NCI-H1417 treated with DMSO at 0.1 percent for 48 hours (cell line): ENCODE measurements at places on chromosomes 6 and 20.

- no peak for DNase-seq
Observed at GRCh38 chr6:146950351-146950835, 253.8 kb upstream of the STXBP5 start.

DNA sequence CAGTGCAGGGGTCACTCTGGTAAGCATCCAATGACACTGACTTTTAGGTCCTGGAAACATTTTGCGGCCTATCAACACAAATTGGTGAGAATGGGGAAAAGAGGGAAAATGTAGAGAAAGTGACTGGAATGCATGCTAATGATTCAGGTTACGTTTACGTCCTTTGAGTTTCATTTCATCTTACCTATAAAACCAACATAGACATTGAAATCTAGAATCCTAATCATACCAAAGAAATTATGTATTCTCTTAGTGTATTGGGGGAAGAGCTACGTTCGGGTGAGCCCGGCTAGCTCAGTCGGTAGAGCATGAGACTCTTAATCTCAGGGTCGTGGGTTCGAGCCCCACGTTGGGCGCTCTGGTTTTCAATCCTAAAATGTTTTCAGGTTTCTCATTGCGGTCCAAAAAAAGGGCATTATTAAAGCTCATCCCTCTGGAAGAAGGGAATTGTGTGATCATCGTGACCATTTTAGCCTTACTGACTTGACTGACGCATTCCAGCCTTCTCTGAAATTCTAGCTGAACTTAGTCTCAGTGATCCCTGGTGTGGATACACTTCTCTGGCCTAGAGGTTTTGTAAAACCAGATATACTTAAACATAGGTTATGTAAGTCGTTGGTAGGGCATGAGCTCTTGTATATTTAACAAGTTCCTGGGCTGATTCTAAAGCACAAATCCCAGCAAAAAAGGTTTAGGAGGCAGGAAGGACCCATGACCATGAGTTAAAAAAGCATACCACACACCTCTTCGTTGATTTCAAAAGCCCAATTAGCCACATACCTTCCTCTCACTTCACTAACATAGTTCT lies 18.3 kb downstream of the HMGN4 start:
- no peak for DNase-seq

DNA sequence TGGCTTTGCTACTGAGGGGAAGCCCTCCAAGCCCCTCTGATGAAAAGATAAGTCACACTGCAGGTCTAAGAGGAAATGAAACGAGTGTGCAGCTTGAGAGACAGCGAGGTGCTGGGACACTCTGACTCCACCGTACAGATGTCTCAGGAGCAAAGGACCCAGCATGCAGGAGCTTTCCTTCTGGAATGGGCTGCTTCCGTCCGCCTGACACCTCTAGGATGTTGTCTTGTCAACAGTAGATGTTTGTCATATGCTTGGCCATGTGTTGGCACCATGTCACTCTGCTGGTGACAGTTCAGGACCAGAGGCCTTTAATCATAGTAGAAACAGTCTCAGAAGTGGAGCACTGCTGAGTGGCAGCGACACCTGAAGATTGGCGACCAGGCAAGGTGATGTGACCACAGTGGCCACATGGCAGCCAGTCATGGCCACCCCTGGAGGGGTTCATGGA lies 46.7 kb downstream of the SLC24A3 start:
- no peak for DNase-seq

GRCh38 chr6:169156108-169156792 lies 97.4 kb downstream of the THBS2 start:
- no peak for DNase-seq

GRCh38 chr20:38890497-38890818 lies 35.8 kb upstream of the FAM83D start:
- DNase-seq = no peak

GRCh38 chr6:52517502-52518278 lies 59.2 kb downstream of the TRAM2 start:
- DNase-seq = no peak
